ENCODE measurements at places on chromosomes 16 and 17.

DNA sequence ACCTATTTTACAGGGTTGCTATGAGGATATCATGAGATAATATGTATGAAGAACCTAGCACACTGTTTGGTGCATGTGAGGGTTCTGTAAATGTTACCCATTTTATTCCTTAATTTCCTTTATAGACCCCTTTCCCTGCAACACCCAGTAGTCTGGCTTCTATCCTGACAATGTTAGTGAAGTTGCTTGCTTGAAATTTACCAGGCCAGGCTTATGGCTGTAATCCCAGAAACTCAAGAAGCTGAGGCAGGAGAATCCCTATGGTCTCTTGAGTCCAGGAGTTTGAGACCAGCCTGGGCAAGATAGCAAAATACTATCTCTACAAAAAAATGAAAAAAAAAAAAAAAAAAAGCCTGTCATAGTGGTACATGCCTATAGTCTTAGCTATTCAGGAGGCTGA, 722.0 kb downstream of the MAF start:
- no peaks in the 10 kb centered on the region for H3K4me1 ChIP-seq
- H3K4me3 ChIP-seq, result no peak overlapping the region
- no peak for DNase-seq
- no peaks in the 10 kb centered on the region for H3K36me3 ChIP-seq
- no peaks in the 10 kb centered on the region for H3K27me3 ChIP-seq
- H3K27ac ChIP-seq, result no peak overlapping the region

- peaks cover 47% of the 10 kb centered on the region for H3K36me3 ChIP-seq
- no peak for DNase-seq
- peaks cover 4% of the 10 kb centered on the region for H3K4me1 ChIP-seq
- no peaks in the 10 kb centered on the region for H3K27me3 ChIP-seq
Measured at GRCh38 chr17:42199416-42200011, 5.2 kb upstream of the GHDC start.

- H3K4me1 ChIP-seq, result no peaks in the 10 kb centered on the region
- H3K4me3 ChIP-seq, result no peak overlapping the region
- H3K27me3 ChIP-seq, result no peaks in the 10 kb centered on the region
- H3K27ac ChIP-seq, result no peak overlapping the region
- H3K36me3 ChIP-seq, result no peaks in the 10 kb centered on the region
Measured at GRCh38 chr16:62970851-62971250, 934.6 kb upstream of the CDH8 start.

- no peaks in the 10 kb centered on the region for H3K4me1 ChIP-seq
- no peaks in the 10 kb centered on the region for H3K27me3 ChIP-seq
- DNase-seq, result no peak
- no peaks in the 10 kb centered on the region for H3K36me3 ChIP-seq
- H3K27ac ChIP-seq, result no peak overlapping the region
- no peak overlapping the region for H3K4me3 ChIP-seq
Measured at GRCh38 chr16:76676356-76676755, 399.2 kb downstream of the CNTNAP4 start.

GRCh38 chr16:17296431-17296830, 174.3 kb downstream of the XYLT1 start:
- DNase-seq, result no peak
- H3K27ac ChIP-seq, result no peak overlapping the region
- peaks cover 5% of the 10 kb centered on the region for H3K36me3 ChIP-seq
- peaks cover 12% of the 10 kb centered on the region for H3K4me1 ChIP-seq
- no peaks in the 10 kb centered on the region for H3K27me3 ChIP-seq

DNA sequence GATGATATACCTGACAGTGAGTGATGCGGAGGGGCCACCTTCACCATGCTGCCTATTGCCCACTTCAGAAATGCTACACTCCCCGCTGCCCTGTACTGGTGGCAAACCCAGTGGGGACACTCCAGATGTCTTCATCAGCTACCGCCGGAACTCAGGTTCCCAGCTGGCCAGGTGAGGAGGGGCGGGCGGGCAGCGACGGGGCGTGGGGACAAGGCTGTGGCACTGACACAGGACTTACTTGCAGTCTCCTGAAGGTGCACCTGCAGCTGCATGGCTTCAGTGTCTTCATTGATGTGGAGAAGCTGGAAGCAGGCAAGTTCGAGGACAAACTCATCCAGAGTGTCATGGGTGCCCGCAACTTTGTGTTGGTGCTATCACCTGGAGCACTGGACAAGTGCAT, 16.6 kb downstream of the SARM1 start:
- no peak overlapping the region for H3K4me3 ChIP-seq
- H3K4me1 ChIP-seq, result peaks cover 13% of the 10 kb centered on the region
- peaks cover 43% of the 10 kb centered on the region for H3K36me3 ChIP-seq
- H3K27ac ChIP-seq, result no peak overlapping the region
- DNase-seq, result no peak
- no peaks in the 10 kb centered on the region for H3K27me3 ChIP-seq

DNA sequence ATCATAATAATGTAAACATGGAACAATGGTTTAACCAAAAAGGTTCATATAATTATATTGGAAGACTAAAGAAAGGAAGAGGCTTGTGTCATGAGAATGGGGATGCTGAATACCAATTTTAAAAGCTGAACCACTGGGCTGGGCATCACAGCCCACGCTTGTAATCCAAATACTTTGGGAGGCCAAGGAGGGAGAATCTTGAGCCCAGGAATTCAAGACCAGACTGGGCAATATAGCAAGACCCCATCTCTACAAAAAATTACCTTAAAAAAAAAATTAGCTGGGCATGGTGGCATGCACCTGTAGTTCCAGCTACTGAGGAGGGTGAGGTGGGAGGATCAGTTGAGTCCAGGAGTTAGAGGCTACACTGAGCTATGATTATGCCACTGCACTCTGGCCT, 65.1 kb downstream of the SMURF2 start:
- peaks cover 38% of the 10 kb centered on the region for H3K4me1 ChIP-seq
- no peak for DNase-seq
- no peak overlapping the region for H3K27ac ChIP-seq

DNA sequence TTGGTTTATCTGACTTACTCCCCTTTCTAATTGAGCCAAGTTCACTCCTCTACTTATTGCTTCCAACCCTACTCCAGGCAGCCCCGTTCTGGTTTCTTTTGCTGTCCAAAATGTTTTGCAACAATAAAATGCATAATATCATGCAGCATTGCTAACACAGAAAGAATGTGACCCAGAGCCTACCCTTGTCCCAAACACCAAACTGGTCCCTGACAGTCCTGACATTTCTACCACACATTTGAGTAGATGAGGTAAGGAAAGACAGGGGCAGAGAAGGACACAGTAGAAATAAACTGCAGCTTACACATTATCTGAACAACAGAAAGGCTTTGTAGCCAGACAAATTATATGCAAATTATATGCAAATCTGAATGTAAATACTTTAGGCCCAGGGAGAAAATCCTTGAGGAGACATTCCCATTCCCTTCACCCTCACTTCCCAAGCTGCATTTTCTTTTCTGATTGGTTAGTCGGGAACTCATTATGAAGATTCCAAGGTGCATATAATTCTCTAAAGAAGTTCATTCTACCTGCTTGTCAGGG, 31.6 kb downstream of the SOX9 start:
- H3K4me3 ChIP-seq, result no peak overlapping the region
- H3K36me3 ChIP-seq, result no peaks in the 10 kb centered on the region
- no peak for DNase-seq
- H3K4me1 ChIP-seq, result no peaks in the 10 kb centered on the region
- no peaks in the 10 kb centered on the region for H3K27me3 ChIP-seq

- H3K4me1 ChIP-seq, result no peaks in the 10 kb centered on the region
- no peak overlapping the region for H3K4me3 ChIP-seq
- DNase-seq, result no peak
- peaks cover 19% of the 10 kb centered on the region for H3K27me3 ChIP-seq
Measured at GRCh38 chr17:48970224-48970623, 1.8 kb upstream of the GIP start.

GRCh38 chr16:85846461-85846860, 47.0 kb downstream of the COX4I1 start:
- DNase-seq, result no peak
- no peak overlapping the region for H3K27ac ChIP-seq
- no peak overlapping the region for H3K4me3 ChIP-seq
- H3K36me3 ChIP-seq, result no peaks in the 10 kb centered on the region

- H3K27ac ChIP-seq, result no peak overlapping the region
- no peak for DNase-seq
- H3K4me1 ChIP-seq, result peaks cover 18% of the 10 kb centered on the region
- H3K36me3 ChIP-seq, result peaks cover 24% of the 10 kb centered on the region
Measured at GRCh38 chr16:8682551-8683259, 8.3 kb downstream of the ABAT start.

DNA sequence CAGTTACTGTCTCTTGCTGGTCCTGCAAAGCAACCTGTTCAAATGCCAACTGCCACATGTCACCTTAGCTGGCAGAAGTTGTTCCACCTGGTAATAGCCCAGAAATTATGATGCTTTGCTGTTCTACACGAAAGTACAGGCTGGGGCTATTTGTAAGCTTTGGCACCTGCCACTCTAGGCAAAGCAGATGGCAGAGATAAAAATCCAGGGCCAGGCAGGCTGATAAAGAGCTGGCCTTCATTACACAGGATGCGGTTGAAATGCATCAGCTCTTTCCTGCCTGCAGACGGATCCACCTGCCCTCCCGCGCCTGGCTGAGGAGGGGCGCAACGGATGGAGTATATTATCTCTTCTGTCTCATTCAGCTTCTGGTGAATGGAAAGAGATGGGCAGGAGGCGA, 29.3 kb upstream of the KDM8 start:
- no peaks in the 10 kb centered on the region for H3K27me3 ChIP-seq
- H3K4me3 ChIP-seq, result no peak overlapping the region
- H3K4me1 ChIP-seq, result peaks cover 59% of the 10 kb centered on the region
- peak overlapping the region; percentile 65 for H3K27ac ChIP-seq

GRCh38 chr16:68696514-68696913, 40.6 kb upstream of the CDH1 start:
- H3K36me3 ChIP-seq, result no peaks in the 10 kb centered on the region
- H3K4me1 ChIP-seq, result no peaks in the 10 kb centered on the region
- H3K27me3 ChIP-seq, result peaks cover 3% of the 10 kb centered on the region
- no peak overlapping the region for H3K4me3 ChIP-seq

DNA sequence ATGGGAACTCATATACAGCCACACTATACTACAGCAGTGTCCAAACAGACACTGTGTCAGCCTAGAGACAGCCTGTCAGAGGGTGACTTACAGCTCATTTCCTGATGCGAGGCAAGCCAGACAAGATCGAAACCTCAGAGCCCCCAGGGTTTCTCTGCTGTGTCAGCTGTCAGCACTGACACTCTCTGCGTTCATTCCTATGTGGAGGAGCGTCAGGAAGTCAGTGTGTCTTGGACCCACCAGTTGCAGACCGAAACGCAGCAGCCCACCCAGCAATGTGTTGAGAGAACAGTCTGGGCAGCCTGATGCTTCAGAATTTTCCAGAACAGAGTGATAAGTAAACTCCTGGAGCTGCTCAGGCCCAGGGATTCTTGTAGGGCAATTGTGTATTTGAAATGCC, 20.6 kb upstream of the MAPT start:
- peak; percentile 14 for DNase-seq
- H3K4me3 ChIP-seq, result peak overlapping the region; percentile 41
- peaks cover 18% of the 10 kb centered on the region for H3K4me1 ChIP-seq

GRCh38 chr16:68733570-68733969, 3.5 kb upstream of the CDH1 start:
- DNase-seq, result no peak
- H3K4me3 ChIP-seq, result no peak overlapping the region
- H3K27me3 ChIP-seq, result peaks cover 47% of the 10 kb centered on the region
- H3K36me3 ChIP-seq, result no peaks in the 10 kb centered on the region
- H3K27ac ChIP-seq, result no peak overlapping the region

- peak overlapping the region; percentile 82 for H3K27ac ChIP-seq
- H3K27me3 ChIP-seq, result no peaks in the 10 kb centered on the region
- H3K36me3 ChIP-seq, result no peaks in the 10 kb centered on the region
- no peak overlapping the region for H3K4me3 ChIP-seq
Measured at GRCh38 chr16:20938426-20938825, 37.9 kb downstream of the LYRM1 start.

DNA sequence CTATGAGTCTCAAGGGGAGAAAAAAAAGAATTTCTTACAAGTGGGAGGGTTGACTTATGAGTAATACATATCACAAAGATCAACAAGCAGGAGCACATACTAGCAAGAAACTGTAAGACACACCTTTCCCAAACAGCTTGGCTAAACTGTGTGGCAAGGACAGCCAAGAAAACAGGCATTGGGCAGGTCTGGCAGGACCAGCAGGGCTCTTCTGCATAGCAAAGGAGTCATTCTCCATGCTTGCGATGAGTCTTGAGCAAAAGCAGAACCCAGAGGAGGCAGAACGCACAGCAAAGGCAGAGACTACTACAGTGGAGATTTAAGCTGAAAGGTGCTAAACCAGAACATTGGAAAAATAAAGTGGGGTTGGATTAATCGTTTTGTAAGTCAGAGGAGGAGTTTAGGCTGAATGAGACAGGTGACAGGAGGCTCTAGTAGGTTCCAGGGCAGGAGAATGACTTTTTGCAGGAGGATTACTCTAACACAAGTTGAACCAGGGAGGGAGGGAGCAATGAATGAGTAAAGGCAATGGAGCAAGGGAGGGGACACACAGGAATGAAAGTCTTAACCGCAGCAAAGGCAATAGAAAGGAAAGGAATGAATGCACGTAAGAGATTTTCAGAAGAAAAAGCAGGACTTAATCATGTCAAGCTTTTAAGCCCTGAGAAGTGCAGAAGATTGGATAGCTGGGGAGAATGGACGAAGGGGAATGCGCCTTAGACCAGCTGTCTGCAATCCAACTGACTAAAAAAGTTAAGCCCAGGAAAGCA, 2.7 kb downstream of the N4BP1 start:
- H3K4me1 ChIP-seq, result peaks cover 36% of the 10 kb centered on the region
- H3K27me3 ChIP-seq, result no peaks in the 10 kb centered on the region
- H3K36me3 ChIP-seq, result peaks cover 12% of the 10 kb centered on the region
- H3K27ac ChIP-seq, result no peak overlapping the region

- H3K27me3 ChIP-seq, result no peaks in the 10 kb centered on the region
- peak overlapping the region; percentile 4 for H3K4me3 ChIP-seq
- no peak overlapping the region for H3K27ac ChIP-seq
- H3K36me3 ChIP-seq, result no peaks in the 10 kb centered on the region
Measured at GRCh38 chr17:4146641-4147040, 3.6 kb downstream of the CYB5D2 start.

DNA sequence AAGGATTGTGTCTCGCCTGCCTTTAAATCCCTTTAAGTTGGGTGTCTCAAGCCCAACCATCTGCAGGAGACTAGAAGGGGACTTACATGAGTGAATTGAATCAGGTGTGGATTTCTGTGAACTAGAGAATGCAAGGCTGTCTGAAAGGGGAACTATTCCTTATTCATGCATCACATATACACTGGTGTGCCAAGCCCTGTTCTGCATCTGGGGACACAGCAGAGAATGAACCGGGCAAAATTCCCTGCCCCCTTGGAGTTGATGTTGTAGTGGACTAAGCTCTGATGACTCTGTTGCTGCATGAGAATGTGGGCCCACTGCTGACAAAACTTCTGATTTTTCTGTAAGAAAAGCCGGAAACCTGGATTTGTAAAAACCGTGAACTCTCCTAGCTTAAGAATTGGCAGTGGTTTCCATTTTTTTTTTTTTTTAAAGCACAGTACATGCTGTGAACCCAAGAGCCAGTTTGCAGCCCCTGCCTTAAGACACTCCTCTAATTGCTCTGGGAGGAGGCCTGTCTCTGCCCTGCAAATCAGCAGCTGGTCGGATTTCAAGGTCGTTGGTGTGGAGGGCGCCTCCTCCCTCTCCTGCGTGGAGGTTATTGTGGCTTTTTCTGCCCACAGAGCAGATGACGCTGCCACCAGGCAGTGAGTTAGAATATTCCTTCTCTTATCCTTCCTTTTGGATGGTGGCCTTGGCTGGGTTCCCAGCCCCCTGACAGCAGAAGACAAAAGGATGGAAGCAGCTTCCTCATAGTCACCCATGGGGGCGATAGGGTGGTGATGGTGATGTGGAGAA, 131.0 kb downstream of the PRKCB start:
- H3K4me3 ChIP-seq, result no peak overlapping the region
- H3K36me3 ChIP-seq, result peaks cover 23% of the 10 kb centered on the region
- H3K27ac ChIP-seq, result no peak overlapping the region
- DNase-seq, result no peak
- no peaks in the 10 kb centered on the region for H3K27me3 ChIP-seq

Measured in activated T-helper 2 cell treated with anti-CD3 and anti-CD28 coated beads, Interferon-gamma antibody, Interleukin-2, Interleukin-4, amounts not matched to agents 10 μg/mL and 5 μg/mL and 100 μg/mL, durations not matched to agents 14 hours and 24 hours and 36 hours (primary cell).